Caudate nucleus (tissue), 63 donors: ENCODE measurements at places on chromosomes 7 and 10.

DNA sequence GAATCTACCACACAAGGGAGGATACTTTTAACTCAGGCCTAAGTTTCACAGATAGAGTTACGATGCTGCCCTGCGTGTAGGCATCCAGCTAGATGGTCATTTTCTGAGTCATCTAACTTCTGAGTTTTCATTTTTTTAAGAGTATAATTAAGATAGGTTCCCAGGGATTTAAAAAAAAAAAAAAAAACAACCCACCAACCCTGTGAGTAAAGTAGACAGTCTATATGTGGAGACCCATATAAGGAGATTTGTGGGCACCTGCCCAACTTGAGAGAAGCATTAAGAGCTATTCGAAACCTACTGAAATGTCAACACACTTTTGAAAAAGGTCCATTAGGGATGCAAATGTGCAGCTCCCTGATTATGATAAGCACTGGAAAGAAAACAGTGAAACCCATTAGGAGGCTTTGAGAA is 257.3 kb downstream of the TRIL start:
- no peak for DNase-seq

DNA sequence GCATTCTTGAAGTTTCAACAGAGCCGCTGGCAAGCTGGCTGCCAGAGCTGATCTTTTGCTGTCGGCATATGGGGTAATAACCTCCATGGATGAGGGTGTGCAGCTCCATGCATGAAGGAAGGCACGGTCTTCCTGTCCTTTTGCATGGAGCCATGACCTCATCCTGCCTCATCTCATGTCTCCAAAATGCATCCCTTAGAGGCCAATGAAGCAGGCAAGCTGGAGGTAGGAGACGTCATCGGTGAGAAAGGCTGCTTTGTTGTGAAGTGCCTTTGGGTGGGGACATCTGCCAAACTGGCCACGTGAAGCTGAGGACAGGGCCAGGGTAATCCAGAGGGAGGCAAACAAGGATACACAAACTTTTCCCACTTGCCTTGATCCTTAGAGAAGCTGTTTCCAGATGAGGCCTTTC is 161.5 kb upstream of the TBX20 start:
- DNase-seq = no peak

DNA sequence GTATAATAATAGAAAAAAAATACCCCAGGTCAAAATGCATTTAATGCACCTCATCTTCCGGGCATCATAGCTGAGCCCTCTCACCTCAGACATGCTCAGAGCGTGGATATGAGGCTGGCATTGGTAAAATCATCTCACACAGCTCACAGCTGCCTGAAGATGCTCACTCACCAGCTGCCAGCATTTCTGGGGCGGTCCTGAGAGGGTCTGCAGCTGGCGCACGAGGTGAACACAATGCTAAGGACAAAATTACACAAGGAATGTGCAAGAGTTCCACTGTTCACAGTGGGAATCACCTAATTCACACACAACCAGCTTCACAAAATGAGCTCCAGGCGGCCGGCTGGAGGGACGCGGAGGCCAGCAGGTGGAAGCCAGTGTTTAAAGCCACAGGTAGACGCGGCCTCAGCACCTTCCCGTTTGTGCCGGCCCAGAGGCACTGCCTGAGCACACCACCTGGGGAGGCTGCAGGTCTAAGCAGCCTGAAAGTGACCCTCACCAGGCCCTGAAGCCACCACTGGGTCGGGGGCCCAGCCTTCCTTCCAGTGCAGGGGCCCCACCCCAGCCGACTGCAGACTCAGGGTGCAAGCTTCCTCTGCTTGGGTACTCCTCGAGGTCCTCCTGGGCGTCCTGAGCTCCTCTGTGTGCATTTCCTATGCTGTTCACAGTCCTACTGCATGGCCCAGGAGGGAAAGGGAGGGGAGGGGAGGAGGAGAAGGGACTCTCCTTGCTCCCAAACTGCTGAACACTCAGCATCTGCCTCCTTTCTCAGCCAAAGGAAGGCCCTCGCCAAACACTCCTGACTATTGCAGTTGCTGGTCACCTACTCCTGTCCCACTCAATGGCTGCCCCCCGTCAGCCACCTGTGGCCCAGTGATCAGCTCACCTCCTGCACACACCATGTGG is 61.2 kb upstream of the FAM20C start:
- DNase-seq = no peak

DNA sequence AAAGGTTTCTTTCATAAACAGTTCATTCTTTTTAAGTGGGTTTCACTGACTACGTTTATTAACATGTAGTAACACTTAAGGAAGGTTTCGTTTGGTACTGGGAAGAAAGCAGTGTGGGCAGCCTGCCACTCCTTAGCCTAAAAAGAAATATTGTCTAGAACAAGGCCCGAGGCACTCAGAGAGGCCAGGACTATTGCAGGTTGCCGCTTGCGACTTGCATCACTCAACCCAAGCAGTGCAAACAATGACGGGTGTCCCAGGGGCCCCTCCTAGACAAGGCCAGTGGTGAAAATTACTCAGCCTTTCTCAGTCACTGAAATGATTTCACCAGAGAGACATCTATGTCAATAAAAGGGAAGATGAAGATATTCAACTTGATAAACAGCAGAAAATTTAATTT is 243.9 kb downstream of the SNX13 start:
- no peak for DNase-seq

DNA sequence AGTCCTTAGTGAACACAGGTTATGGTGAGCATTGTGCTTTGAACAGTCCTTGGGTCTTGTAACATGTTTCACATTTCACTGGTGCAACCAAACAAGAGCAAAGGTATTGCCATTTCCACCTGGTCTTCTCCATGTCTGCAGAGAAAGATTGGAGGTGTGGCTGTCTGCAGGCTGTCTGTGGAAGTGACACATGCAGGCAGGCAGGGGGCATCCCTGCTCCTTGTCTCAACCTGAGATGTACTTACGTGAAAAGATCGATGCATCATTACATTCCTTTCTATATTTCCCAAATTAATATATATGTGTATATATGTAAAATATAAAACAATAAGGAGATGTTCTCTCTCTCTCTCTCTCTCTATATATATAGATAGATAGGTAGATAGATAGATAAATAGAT is 54.3 kb downstream of the LRRC18 start:
- peak; percentile 26 for DNase-seq

GRCh38 chr7:87882151-87882937 is 6.1 kb downstream of the DBF4 start:
- DNase-seq = no peak

GRCh38 chr7:141039376-141039775 is 24.6 kb upstream of the MRPS33 start:
- DNase-seq = no peak

DNA sequence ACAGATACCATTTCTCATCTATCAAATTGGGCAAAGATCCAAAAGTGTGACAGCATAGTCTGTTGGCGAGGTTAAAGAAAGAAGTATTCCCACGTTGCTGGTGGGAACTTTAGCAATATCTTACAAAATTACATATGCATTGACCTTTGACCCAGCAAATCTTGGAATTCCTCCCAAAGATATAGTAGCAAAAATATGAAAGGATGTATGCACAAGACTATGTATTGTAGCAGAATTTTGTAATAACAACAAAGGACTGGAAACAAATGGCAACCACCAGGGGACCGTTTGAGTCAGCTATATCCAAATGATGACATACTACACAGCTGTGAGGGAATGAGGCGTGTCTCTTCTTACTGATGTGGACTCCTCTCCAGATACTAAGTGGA is 50.2 kb downstream of the KCNH2 start:
- DNase-seq = no peak

DNA sequence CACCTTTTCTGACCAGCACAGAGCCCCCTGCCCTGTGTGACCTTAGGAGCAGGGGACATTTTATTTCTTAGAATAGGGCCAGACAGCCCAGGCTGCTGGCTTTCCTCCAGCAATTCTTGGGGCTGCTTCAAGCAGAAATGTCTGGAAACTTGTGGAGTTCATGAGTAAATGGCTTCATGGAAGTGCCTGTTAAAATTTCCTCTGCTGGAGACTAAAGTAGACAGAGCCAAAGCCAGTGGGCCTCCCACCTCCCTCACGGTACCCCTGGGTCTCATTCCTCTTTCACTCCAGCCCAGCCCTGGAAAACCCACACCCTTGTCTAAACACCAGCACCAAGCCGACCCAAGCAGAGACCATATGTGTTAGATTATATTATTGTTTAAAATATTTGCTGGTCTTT is 505.5 kb upstream of the ZMIZ1 start:
- no peak for DNase-seq

GRCh38 chr10:62554632-62555199 is 180.5 kb downstream of the ZNF365 start:
- no peak for DNase-seq

DNA sequence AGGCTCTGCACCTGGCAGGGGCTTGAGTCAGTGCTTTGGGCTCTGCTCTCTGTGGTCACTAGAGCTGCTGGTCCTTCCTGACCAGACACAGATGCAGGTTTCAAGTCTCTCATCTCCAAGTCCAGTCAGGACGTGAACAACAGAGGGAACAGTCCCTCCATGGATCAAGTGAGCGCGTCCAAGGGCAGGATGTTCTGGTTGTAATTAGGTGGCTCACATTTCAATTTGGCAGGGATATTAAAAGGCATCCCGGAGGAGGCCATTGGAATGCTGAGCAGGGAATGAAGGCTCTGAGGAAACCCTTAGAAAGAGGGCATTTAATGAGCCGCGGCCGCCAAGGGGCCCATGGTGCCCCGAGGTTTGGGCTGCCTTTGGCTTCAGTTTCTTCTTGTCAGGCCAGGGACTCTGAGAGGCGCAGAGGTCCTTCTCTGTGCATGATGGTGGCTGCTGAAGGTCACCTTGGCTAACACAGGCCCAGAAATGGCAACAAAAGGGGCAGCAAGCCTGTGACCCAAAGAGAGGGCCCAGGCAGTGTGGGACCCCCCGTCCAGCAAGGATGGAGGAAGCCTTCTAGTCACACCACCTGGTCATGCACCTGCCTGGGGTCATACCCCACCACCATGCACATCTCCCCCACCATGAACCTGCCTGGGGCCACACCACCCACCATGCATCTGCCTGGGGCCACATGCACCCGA is 30.7 kb upstream of the INPP5A start:
- DNase-seq = no peak

GRCh38 chr7:37915438-37915837 is 1.2 kb downstream of the SFRP4 start:
- DNase-seq = no peak

GRCh38 chr7:151172273-151173141 is 5.0 kb upstream of the GBX1 start:
- peak; percentile 52 for DNase-seq

GRCh38 chr10:126392469-126392868 is 4.2 kb upstream of the ADAM12 start:
- DNase-seq = peak; percentile 30

- DNase-seq = no peak
Measured at GRCh38 chr10:42928064-42928463, 145.5 kb downstream of the BMS1 start.

- DNase-seq = no peak
Measured at GRCh38 chr10:93604146-93604545, 3.1 kb upstream of the RBP4 start.

DNA sequence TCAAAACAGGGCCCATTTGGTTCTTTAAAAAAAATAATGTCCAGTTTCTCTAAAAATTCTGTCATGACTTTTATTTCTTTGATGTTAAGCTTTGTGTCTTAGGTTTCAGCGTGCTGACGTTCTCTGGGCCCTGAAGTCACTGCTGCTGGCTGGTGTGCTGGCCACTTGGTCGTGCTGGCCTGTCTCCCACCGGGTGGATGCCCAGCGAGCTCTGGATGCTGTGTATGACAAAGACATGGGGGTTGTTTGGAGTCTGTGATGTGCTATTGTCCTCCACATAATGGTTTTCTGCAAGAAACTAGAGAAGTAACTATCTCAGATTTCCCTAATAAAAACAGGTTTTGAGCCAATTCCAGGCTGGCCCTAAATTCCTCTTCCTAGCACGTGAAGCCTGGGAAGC is 9.5 kb upstream of the IDI2 start:
- peak; percentile 69 for DNase-seq

GRCh38 chr7:124155432-124156022 is 122.7 kb upstream of the TMEM229A start:
- no peak for DNase-seq

DNA sequence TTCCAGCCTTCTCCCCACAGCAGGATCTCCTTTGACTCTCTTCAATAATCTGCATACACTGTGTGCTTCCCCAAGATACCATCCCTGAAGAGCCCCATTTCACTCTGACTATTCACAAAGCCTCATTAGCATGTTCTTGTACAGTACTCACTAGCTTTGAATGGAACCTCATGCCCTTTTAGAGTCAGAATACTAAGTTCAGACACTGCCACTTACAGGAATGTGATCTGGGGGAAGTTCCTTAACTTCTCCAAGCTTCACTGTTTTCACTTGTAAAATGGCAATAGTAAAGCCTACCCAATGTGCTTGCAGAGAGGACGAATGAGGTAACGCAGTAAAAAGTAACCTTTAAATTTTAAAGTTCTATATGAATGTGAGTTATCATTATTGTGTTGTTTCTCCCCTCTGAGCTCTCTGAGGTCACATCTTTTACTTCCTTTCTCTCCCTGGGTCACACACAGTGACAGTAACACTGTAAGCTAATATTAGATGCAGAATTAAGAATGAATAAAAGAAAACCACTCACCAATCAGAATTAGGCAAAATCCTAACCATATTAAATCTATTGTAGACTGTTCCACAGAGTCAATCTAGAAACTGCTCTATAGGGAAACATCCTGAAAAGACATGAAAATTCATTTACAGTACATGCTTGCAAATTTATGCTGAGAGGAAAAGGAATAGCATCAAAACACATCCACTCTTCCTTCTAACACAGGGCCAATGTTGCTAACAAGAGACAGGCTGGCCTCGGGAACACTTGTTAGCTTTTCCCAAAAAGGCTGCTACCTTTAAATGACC is 64.2 kb upstream of the IL6 start:
- no peak for DNase-seq

DNA sequence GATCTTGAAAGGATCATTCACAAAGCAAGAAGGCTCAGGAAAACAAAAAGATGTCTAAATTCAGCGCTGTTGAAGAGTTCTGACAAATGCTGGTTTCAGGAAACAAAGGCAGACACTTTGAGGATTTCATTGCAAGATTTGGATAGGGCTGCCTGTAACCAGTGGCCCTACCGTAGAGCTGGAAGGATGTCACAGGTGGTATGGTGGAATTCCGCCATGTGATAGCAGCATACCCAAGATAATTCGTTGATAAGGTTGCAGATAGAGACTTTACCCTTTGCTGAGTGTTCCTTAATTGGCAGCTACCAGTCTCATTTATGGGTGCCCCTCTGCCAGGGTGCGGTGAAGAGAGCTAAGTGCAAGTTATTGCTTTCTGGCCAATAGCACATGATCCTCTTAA is 100.1 kb downstream of the WDR11 start:
- DNase-seq = no peak

GRCh38 chr7:14478834-14479510 is 423.6 kb downstream of the DGKB start:
- DNase-seq = no peak

DNA sequence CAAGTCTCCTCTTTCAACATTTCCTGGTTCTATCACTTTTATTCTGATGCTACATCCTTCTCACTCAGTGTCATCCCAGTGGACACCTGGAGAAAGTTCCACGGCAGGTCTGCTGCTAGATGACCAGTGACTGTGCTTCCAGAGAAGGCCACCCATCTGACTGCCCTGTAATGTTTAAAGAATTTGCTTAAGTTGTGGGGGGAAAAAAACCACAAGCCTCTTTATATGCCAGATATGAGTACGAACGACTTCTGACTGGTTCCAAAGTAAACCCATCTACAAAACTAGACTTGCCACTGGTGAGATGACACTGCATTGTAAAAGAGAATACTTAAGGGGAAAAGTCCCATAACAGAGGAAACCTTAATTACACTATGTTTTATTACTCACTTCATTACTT is 69.6 kb upstream of the VWC2 start:
- DNase-seq = no peak
